BJ (cell line): ENCODE measurements at places on chromosomes 5 and 9.
A peak's percentile ranks its signal among the peaks of the same experiment; 100 is the strongest.

GRCh38 chr5:151212406-151212798 lies 11.5 kb downstream of the CCDC69 start:
- no peak for DNase-seq

GRCh38 chr9:761793-762560 lies 79.5 kb upstream of the DMRT1 start:
- no peak for DNase-seq

DNA sequence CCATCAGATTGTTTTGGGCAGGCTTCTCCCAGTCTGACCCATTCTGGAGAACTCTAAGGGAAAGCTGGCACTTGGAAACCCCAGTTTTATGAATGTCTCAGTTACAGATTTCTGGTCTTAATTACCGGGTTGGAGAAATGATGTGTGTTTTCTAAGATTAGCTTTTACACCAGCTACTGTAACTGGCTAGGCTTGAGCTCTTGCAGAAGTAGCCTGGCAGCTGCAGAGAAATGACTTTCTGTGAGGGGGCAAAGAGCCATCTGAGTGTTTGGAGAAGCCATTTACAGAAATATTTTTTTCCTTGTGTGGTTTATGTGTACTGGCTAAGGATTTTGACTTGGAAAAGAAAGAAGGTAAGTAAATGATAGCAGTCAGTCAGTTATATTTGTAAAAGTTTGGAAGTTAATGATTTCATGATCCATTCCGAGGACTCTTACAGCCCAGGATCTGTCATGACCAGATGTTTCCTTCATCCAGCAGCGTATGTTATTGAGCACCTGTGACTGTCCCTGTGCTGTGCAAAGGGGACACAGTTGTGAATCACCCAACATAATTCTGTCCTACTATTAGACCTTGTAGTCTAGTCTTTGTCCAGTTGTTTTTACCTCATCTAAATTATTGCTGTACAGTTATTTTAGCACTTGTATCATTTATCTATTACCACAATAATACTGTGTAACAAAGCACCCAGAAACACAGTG lies 53.7 kb upstream of the GDNF start:
- no peak for DNase-seq

- DNase-seq: no peak
These were observed 1.6 kb downstream of the LIFR start for GRCh38 chr5:38554861-38555260.

- DNase-seq: no peak
These were observed 95.9 kb upstream of the SPRY4 start for GRCh38 chr5:142420561-142421227.

DNA sequence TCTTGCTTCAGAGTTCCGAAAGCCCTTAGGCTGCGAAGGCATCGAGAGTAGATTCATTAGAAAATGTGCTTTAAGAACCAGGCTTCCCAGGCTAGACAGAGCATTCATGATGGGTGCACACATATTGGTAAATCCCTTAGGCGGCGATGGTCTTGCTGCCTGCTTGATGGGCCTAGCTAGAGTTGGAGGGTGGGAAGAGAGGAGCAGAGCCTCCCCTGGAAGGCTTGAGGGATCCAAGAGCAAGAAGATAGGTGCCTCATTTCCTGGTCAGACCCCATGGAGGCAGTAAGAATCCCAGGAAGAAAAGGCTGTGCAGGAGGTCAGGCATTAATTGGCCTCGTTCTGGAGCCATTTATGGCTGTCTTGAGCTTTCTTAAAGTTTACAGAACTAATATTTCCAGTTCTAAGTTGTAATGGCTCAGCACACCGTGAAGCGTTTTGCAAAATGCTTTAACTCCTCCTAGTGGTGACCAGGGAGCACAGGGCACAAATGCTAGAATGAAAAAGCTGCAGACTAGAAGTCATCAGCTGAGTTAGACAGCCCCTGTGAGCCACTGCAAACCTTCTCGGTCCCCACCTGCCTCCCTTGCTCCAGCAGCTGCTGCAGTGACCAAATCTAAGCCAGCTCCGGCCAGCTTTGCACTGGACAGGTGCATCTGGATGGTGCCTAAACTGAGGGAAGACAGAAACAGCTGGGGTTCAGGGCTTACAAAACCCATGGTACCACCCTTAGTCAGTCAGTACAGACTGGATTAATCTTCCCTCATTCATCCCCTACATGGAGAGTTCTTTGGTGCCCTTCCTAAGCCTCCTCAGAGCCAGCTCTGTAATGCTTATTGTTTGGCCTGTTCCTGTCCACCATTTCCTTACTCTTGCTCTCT lies 14.7 kb downstream of the SLC45A2 start:
- DNase-seq: no peak

DNA sequence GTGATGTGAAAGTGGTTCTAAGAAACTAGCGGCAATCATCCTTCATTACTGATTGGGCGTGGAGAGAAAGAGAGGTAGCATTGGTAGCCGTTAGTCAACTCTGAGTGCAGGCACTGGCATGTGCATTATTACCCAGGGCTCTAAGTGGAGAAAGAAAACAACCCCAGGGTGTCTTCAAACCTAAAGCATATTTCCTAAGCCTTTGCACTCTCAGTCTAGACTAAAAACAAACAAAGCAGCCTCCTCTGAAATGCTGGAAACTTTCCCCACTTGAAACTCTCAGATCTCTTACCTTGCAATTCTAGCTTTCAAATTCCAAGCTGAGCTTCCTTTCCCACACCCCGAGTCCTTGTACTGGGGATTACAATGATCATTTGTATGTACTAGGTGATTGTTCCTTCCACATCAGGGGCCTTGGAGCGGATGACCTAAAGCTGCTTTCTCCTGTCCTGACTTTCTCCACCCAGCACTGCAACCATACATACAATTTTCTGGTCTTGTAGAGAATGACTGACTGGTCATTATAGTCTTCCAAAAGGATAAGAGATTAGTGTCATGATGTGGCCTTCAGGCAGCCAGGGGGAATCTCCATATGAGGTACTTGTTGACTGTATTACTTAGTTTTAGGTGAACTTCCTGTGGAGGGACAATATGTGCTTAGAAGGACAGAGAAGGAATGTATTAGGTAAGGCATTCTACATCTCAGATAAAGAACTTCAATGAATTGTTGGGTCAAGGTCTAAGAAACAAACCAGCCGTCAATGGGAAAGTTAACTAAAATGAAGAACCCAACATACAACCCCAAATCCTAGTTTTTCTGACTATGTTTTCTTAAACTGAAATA lies 98.3 kb upstream of the CDKN2B start:
- no peak for DNase-seq

GRCh38 chr5:80654054-80654390 lies 430 bp upstream of the MSH3 start:
- no peak for DNase-seq

- no peak for DNase-seq
These were observed 22.7 kb downstream of the CHD1 start for GRCh38 chr5:98905857-98906688.

GRCh38 chr9:133120501-133121197 lies 391 bp downstream of the RALGDS start:
- no peak for DNase-seq

- DNase-seq: no peak
These were observed 85.2 kb downstream of the SPRY4 start for GRCh38 chr5:142239394-142240159.

DNA sequence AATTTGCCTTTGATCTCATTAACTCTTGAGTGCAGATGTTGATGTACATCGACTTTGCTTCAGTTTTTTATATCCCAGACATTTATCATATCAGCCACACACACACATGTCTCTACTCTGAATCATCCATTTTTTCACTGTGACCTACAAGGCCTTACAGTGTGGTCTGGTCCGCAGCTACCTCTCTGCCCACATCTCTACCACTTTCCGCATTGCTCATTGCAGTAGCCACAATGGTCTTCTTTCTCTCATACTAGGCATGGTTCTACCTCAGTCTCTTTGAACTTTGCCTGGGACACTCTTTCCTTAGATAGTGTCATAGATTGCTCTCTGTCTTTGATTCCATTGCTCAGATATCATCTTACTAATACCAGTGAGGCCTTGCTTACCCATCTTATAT lies 87.9 kb upstream of the FSD1L start:
- no peak for DNase-seq

- DNase-seq: peak; percentile 59
These were observed at the start of gene SPEF2 for GRCh38 chr5:35617435-35618303. Gene SPEF2 (plus strand): TSS chr5:35617863. CDS start chr5:35617998, 135 bp downstream.

DNA sequence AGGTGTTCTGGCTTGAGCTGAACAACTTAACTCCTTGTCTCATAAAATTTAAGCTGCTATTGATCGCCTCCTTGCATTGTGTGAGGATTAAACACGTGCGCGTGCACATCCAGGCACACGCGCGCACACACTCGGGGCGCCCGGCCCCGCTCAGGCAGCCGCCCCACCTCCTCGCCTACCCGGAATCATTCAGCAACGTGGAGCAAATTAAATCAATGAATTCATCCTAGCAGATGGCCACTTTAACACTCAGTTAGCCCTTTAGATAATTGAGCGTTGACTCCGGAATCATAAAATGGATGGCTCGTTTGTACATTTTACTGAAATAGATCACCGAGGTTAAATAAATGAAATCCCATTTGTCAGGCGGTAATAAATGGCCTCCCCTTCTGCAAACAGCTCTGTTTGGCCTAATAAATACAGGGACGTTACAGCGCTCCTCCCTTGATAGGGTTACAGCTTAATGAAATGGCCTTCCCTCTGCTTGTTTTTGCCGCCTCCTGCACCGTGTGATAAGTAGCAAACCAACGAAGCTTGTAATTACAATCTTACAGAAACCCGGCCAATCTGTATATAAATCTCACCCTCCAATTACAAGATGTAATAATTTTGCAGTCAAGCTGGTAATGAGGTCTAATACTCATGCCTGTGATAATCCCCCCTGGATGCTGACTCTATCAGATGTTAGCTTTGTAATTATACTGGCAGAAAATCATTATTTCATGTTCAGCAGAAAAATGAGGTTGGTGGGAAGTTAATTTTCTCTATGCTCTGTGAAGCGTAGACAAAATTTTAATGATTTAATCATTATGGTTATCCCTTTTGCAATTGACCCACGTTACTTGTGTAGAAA lies 229.7 kb upstream of the IRX4 start:
- DNase-seq: no peak

DNA sequence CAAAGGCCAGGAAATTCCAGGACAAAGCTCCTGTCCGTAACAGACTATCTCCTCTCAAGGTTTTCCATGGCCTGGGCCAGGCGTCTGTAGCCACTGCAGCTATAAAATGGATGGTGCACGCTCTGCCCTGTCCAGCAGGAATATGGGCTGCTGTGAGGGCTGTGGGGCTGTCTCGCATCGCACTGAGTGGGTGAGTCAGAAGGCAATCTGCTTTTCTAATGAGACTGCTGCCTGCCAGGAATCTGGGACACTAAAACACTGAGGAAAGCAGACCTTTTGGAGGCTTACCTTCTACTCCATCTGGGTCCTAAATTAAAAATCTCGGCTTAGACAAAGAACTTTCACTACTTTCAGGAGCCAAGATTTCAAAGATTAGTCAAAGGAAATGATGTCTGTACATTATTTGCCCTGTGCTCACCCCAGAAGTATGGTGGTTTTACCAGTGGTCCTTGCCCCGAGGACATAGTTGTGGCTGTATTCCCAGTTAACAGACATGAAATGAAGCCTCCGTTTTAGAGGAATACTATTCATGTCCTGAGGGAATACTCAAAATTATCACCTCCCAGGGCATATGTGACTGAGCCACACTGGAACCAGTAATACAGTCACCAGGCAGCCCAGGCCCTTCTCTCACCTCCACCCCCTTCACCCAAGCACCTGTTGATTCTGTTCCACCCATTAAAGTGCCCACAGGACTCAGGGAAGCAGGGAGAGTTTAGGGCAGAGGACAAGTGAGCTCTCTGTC lies 56.4 kb downstream of the PFDN1 start:
- DNase-seq: peak; percentile 49

DNA sequence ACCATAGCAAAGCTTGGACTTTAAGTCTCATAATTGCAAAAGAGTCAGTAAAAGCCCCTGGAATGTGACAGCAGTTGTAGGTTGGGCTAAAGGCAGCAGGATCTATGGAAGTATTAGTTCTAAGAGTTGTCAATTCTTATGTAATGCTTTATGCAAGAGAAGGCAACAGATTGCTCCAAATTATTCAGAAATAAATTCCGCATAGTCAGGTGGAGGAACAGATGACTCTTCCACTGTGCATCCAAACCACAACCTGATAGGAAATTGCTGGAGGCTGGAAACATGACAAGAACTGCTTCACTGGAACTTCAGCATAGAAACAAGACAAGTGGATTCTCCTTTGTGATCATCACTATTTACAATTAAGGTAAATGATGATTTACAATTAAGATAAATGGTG lies 101.0 kb downstream of the STARD4 start:
- no peak for DNase-seq

DNA sequence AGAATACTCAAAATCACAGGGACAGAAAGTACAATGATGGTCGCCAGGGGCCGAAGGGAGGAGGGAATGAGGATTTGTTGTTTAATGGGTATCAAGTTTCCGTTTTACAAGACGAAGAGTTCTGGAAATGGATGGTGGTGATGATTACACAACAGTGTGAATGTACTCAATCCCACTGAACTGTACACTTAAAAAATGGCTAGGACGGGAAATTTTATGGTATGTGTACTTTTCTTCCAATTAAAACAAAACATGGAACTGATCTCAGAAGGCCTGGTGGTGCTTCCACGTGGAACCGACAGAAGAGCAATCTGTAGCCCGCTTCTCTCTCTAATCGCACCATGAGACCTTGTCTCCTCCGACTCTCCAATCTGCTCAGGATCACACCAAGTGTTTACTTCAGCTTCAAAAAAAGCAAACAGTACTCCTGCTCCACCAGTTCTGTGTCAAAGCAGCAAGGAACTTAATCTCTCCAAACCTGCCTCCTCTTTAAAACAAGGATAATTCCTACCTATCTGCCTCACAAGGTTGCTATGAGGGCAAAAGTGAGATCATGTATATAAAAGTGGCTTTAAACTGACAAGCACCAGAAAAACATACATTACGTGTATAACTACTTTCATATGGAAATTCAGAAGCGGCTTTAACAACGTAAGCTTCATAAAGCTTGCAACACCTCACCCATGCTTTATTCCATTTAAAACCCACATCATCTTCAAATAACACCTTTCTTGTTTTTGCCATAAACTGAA lies 2.1 kb downstream of the ECPAS start:
- peak; percentile 28 for DNase-seq

DNA sequence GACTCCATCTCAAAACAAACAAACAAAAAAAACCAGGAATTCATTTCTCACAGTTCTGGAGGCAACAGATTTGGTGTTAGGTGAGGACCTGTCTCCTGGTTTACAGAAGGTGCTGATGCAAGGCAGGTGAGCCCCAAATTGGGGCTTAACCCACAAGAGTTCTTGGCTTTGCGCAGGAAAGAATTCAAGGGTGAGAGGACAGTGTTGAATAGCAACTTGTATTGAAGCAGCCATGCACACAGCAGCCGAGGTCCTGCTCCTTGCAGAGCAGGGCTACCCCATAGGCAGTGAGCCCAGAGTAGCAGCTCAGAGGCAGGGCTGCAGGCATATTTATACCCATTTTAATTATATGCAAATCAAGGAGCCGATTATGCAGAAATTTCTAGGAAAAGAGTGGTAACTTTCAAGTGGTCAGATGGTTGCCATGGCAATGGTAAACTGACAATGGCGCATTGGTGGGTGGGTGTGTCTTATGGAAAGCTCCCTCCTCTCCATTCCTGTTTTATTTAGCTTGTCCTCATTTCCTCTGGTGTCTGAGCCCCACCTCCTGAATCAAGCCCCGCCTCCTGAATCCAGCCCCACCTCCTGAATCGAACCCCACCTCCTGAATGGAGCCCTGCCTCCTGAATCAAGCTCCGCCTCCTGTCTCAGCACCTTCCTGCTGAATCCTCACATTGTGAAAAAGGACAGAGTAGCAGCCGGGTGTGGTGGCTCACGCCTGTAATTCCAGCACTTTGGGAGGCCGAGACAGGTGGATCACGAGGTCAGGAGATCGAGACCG lies 34.5 kb upstream of the COL5A1 start:
- DNase-seq: no peak

GRCh38 chr5:36770125-36770524 lies 106.4 kb upstream of the NIPBL start:
- no peak for DNase-seq
